ENCODE measurements at places on chromosomes 2 and 18.

DNA sequence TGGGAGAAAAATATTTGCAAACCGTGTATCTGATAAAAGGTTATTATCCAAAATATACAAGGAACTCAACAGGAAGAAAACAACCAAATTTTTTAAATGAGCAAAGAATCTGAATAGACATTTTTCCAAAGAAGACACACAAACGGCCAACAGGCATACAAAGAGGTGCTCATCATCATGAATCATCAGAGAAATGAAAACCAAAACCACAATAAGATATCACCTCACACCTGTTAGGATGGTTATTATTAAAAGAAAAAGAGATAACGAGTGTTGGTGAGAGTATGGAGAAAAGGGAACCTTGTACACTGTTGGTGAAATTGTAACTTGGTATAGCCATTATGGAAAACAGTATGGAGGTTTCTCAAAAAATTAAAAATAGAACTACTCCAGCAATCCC lies 463.3 kb downstream of the IRS1 start:
- DNase-seq: no peak

- DNase-seq: peak; percentile 54
Observed at GRCh38 chr18:59748628-59749360, 51.6 kb upstream of the CCBE1 start.

DNA sequence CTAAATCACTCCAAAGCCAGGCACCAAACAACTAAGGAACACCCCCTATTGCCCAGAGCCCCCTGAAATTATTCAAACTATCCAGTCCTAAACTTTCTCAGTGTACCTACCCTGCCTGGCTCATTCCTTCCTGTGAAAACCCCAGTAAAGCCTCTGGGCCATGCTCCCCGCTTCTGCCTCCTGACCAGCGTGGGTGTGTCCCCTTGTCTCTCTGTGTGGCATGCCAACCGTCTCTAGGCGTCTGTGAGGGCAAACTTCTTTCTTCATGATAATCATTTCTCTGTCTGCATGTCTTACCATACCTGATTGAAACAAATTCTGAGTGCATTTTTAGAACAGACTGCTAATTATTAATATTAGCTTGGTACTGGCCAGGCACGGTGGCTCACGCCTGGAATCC lies 109.0 kb upstream of the MSH2 start:
- DNase-seq: no peak

DNA sequence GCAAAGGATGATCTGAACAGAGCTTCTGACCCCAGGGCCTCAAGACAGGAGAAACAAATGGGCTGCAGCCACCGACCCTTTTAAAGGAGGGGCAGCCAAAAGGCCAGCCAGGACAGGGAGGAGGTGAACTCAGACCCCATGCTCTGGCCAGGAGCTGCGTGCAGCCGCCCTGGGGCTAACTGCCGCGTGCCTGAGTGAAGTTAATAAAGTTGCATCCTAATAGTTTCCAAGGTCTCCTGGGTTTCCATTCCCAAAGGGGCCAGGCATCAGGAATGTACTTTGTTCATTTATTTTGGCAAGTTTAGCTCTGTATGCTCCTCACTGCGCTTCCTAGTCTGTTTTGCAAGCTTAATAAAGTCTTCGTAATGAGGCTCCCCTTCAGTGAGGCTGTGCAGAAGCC lies 60.7 kb downstream of the EN1 start:
- DNase-seq: no peak

DNA sequence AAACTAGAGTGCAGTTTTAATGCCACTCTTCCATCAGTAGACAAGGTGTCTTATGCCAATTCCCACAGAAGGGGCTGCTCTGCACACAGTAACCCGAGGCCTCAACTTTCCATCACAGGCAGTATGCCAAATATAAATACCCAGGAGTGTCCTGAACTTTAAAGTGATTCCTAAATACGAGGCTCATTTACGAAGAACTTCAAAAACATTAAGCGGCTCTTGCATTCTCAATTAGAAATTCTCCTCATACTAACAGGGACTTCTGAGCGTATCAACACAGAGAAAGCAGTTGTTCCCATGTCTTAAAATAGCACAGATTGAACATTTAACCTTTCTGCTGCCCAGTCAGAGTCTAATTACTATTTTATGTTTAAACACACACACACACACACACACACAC lies 638.6 kb downstream of the ERBB4 start:
- DNase-seq: no peak

DNA sequence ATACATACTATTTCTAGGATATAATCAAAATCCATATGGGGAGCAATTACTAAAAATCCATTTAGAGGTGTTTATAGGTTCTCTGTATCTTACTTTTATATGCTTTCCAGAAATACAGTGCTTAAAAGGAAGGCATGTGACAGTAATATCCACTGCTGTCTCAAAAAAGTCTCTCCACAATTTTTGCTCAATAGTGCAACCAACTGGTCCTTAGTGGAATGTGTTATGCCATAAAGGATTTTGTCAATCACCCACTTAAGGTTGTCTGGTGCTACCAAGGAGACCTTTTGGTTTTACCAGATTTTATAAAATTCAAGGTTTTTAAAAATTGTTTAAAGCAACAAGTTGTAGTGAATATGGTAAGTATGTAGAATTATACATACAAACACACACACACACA lies 328.5 kb upstream of the DSEL start:
- DNase-seq: no peak

Measured in skeletal muscle cell (primary cell).